ENCODE measurements at places on chromosomes 5 and 9.
A peak's percentile ranks its signal among the peaks of the same experiment; 100 is the strongest.

DNA sequence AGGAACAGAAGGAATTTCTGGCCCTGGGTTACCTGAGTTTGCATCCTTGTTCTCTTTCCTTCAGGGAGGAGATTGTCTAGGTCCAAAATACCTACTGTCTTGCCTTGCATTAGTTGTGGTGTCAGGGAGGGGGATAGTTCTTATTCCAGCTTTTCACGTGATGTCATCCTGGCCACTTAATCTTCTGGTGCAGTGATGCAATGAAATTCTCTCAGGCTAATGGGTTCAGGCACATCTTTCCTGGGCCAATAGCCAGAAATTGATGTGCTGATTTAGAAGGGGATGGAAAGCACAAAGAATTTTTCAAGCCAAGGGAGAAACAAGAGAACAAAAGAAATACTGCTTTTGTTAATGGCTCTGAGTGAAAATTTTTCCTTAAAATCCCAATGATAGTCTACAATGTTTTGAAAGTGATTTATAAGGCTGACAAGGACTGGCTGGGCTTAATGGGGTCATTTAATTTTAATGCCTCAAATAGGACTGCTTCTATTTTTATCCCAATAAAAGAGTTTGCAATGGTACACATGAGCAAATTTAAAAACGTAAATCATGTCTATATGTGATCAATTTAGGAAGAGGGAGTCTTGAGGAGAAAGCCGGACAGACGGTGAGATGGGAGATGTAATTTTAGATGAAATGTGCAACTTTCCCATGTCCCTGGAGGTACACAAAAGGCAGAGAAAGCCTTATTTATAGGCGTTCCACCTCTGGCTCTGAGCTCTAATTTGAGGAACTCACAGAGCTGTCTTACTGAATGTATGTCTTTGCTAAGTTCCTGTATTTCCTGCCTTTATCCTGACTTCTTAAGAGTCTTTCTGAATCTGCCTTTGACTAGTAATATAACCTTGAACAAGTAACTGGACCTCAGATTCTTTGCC, 89.3 kb upstream of the SV2C start:
- no peak for DNase-seq

DNA sequence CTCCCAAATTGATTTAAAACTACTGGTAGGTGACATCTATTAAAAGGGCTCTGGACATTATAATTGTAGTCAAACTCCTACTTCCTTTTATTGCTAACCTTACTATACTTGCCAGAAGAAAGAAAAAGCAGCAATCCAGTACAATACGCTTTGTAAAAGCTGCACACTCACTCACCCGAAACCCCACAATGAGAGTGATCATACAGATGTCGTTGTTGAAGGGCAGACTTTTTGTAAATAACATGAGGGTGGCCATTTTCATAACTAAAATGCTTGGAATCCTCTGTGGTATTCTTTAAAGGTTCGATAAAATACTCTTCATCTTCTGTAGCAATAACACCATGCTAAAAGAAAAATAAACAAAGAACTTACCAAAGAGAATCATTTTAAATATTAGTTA, 21.7 kb downstream of the ADAMTS6 start:
- DNase-seq, result no peak

DNA sequence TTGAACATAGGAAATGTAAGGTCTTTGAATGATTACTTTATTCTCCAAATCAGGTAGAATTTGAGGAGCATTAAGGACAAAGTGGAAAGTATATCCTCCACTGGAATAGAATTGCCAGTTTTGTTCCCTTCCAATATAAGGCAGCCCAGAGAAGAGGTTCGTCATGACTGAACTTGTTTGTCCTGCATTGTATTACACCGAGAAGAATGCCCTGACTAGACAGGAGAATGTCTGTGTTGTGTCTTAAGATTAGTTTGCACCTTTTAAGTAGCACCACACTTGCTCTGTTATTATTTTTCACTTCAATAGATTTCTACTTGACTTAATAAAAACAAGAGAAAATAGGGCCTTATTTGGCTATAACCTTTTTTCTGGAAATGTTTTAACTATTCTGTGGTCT, 586.2 kb upstream of the PTGER4 start:
- no peak for DNase-seq

DNA sequence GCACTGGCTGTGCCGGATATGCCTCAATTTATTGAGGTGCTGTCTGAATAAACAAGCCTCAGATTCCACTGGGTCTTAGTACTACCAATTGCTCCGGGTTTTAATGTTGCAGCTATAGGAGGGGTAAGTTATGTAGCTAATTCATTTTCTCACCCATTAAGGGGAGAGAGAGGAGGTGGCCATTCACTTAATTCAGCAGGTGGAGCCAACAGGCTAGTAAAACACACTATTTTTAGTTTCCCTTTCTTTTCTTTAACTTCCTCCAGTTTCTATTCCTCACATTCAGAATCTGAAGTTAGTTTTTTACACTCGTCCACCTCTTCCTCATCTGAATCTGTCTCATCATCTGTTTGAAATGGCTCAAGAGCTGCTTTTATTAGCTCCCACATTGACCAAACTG, 105.6 kb upstream of the CDH10 start:
- DNase-seq, result no peak

DNA sequence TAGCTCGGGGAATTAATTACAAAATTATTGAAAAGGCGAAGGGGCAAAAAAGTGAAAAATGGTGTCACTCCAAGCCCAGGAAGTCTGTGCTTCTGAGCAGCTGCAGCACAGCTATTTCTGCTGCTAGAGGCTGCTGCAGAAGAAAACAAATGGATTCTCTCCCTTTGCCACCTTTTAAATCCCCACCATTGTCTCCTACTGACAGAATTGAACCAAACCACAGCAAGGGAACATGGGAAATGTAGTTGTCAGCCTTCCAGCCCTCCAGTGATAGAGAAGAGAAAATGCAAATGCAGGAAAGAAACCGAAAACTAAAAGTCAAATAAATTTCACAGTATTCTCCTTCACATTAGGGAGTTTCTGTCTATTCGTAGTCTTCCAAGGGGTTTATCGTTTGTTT, 33.4 kb upstream of the CDC42SE2 start:
- DNase-seq, result no peak

- DNase-seq, result no peak
Measured at GRCh38 chr9:105539452-105539851, 18.5 kb upstream of the FKTN start.

- no peak for DNase-seq
Measured at GRCh38 chr5:146644831-146645230, 128.8 kb upstream of the GPR151 start.

DNA sequence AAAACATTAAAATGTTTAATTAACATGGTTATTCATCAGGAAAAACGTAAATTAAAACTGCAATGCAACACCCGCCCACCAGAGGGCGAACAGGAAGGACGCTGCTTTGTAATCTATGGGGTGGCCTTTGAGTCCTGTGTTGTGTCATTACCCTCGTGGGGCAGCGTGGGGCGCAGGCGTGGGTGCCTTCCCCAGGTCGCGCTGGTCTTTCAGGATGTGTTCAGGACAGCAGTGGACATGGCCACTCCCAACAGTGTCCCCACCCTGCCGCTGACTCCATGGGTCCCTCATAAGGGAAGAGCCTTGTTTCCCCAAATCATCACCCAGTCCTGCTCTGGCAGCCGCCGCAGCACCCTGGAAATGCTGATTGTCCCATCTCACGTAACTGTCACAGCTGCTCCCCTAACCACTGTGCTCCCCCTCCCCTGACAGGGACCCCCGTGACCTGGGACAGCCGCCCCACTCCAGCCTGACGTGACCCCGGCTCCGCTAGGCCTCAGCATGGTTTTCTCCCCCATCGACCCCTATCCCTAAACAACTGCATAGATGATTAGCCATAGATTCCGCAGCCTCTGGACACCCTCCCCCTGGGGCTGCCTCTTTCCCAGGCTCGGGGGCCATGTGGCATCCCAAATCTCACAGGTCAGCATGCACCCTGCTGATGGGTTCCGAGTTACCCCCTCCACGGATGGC, 36.4 kb downstream of the GLT6D1 start:
- DNase-seq, result peak; percentile 35

DNA sequence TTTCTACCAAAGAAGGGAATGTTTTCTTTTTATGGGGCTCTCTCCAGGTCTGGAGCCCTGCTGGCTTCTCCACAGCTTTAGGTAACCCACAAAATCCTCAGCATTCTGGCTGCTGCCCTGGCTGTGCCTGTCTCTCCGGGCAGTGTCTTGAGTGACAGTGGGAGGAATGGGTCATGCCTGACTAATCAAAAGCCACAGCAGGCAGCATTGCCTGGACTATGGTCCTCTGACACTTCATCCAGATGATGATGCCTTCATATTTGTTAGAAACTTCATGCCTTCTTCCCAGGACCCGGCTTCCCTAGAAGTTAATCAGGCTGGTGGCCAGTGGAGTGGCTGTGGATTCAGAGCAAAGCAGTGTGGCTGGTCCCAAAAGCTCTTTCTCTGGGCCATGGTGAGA, 32.2 kb upstream of the TGFBI start:
- DNase-seq, result no peak

DNA sequence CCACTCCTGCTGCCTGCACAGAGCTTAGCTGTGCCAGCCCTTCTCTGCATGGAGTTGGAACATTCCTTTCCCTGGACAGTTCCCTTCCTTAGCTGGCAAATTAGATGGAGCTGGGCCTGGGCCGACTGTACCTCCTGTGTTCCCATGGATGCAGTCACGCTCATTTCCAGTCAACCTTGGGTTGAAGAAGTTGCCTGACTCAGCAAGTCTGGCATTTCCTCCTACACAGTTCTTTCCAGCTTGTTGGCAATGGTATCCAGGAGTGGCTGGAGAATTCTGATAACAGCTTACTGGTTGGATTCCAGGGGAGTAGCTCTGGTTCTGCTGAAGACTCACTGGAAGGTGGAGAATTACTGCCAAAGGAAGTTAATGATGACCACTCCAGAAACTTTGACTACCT, 9.2 kb upstream of the TAF1L start:
- DNase-seq, result no peak

GRCh38 chr5:133480366-133480765, 132.0 kb downstream of the FSTL4 start:
- DNase-seq, result no peak

Measured in activated B cell treated with CpG ODN at 0.5 μM for 24 hours (primary cell).